ENCODE measurements at places on chromosomes 5 and 9.

GRCh38 chr5:39648085-39648847 is 223.5 kb upstream of the DAB2 start:
- DNase-seq = no peak

DNA sequence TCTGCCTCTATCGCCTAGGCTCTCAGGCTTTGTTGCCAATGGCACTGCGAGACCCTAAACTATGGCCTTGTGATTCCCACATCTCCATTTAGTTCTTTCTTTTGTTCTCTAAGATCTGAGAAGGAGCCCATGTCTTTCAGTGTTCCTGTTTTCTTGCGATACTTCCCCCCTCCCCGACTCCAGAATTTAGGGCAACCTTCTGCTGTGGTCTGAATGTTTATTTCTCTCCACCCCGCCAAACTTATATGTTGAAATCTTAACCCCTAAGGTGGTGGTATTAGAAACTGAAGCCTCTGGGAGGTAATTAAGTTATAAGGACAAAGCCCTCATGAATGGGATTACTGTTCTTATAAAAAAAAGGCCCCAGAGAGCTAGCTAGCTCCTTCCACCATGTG is 6.4 kb downstream of the TMC1 start:
- DNase-seq = no peak

DNA sequence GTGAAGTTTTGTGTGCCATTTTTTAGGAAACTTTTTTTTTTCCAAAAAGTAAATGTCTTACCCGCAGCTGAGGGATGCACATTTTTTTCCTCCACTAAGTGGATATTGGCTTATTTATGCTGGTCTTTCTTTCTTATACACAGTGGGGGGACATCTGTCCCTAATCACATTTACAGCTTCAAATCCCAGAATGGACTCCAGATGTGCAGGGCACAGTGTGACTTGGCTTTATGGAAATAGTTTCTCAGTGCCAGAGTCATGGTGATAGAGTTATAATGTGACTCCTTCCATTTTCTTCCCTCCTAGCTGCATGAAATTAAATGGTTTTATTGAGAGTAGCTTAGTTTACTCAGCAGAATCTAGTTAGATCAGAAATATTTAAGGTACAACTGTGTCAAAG is 66.5 kb downstream of the SV2C start:
- DNase-seq = no peak

- no peak for DNase-seq
Measured at GRCh38 chr5:82984786-82985735, 92.1 kb downstream of the TMEM167A start.

DNA sequence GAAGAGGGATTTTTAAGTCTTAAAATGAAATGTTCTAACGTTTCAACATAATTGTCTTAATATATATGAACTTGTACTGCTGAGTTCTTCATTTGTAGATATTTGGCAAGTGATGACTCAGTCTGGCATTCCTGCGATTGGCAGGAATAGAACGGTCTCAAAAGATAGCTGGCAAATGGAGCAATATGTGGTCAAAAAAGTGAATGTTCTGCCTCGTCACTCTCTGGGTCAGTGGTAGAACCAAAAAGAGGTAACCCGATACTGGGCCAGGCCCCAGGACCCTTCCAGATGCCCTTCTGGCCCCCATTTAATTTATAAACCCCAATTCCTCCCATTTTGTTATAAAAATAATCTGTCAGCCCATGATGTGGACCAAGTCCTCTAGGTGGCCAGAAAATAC is 39.2 kb downstream of the ZNF366 start:
- peak; percentile 52 for DNase-seq

DNA sequence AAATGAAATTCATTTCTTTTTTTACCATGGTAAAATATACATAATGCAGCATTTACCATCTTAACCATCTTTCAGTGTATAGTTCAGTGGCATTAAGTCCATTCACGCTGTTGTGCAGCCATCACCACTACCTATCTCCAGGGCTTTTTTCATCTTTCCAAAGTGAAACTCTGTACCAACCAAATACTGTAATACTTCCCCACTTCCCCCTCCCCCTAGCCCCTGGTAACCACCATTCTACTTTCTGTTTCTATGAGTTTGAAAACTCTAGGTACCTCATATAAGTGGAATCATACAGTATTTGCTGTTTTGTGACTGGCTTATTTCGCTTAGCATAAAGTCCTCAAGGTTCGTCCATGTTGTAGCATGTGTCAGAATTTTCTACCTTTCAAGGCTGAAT is 23.4 kb downstream of the SPAAR start:
- DNase-seq = no peak

DNA sequence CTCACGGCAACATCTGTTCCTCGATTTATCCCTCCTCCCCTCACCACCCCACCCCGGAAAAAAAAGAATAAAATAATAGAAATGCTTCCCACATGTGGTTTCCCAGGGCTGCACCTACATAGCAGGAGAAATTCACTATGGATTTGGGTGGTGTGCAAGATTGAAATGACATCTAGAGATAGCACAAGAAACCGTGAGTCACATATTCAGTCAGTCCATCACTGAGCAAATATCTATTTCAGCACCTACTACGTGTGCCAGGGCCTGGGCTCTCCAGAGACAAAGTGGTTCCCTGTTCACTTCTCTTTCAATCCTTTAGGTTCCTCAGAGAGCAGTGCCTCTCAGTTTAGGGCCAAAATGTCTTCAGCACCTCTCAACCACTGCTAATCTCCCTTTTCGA is 45.0 kb upstream of the TTC1 start:
- DNase-seq = no peak

DNA sequence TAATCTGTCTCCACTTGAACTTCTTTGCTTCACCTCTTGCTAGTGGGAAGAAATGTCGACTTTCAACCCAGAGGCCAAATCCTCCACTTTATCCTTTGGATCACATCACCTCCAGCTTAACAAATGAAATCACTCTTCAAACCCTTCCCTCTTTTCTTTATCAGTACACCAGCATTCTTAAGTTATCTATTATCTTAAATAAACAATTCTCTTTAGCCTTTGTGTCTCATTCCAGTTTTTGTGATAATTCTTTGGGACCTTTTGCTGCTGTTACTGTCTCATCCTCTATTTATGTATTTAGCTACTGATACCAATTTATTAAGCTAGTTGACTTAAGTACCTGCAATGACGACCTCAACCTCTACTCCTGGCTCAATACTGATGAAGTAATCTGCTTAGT is 28.1 kb upstream of the FBN2 start:
- no peak for DNase-seq

DNA sequence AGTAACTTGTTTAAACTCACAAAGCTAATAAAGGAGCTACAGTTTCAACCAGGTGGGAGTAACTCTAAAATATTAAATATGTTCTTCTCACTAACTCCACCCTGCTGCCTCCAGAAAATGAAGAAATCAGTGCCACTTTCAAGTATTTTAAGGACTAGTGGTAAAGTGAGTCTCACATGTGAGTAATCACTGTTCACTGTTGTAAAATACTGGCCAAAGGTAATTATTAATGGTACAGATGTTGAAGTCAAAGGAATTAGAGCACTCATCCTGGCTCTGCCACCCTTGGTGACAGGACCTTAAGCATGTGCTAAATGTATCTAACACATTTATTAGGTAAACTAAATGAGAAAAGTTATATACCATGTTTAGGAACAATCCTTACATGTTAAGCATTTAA is 430.7 kb downstream of the BRINP1 start:
- no peak for DNase-seq

DNA sequence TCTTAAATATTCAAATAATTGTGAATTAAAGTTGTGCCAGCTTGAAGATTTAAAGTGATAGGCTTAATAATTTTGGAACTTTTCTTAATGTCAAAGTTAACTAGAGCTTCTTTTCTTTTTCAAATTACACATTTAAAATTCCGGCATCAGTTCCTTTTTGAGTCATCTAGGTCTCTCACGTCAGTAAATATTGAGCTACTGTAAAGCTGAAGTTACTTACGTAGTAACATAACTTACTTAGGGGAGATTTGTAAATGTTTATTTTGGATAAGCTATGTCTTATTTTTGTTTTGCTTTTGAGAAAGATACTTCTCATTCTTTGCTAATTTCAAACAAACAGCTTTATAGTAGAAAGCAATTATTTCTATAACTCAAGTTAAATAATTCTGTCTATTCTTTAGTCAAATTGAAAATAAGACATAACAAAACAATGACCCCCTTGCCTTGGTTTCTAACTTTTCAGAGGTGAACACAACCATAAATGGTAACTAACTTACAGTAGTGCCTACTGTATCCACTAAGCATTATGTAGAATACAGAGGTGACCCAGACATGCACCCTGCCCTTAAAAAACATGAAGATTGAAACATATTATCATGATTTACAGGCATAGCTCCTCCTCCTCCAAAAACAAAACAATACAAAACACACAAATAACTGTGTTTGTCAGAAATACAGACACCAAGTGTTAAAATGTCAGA is 29.8 kb downstream of the CD274 start:
- no peak for DNase-seq

DNA sequence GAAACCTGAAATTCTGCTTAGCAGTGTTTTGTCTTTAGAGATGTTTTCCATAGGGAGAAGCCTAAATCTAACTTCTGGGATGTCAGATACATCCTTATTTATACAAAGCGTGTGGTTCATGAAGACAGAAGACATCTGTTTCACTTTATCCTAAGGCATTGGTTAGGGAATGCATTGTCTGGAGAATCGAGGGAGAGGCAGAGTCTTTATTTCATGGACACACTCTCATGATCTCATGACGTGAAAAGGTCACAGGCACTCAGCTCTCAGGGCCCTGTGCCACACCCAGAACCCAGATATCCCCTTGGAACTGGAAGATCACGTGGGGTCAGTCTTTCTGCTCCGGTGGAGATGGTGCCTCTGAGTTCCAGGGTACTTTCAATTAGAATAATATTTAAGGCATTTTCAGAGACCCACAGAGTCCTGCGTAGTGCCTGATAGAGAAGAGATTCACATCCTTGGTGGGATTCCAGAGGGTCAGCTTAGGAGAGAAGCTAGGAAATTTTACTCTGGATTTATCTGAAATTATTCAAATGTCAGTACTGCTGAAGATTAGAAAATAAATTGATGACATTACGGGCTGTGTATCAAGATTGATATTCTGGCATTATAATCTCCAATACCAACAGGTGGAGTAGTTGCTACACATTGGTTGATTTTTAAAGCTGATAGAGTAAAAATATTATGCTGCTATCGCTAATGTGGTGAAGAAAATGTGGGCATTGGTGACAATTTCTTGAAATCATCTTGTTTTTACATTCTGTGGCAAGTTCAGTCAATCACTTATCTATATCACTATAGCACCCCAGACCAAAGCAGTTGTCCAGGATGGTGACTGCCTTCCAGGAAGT is 378.3 kb downstream of the MTRR start:
- DNase-seq = no peak

DNA sequence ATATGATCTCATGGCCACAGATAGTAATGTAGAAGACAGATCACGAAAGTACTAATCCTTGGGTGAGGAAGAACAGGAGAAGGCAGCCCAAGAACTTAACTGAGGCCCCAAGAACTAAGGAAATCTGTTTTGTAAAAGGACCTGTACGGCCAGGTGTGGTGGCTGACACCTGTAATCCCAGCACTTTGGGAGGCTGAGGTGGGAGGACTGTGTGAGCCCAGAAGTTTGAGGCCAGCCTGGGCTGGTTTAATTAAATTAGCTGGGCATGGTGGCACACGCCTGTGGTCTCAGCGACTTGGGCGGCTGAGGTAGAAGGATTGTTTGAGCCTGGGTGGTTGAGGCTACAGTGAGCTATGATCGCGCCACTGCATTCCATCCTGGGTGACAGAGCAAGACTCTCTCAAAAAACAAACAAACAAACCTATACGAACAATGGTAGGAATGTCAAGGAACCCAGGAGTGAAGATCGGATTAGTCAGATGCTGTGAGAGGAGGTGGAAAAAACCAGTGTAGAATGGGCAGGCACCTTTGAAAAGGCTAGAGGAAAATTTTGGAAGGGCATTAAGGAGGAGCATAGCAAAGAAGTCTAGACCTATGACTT is 283.8 kb upstream of the DMRT1 start:
- DNase-seq = no peak

- DNase-seq = no peak
Measured at GRCh38 chr9:134339183-134339806, 13.0 kb downstream of the RXRA start.

GRCh38 chr9:3795556-3795955 is 269.8 kb upstream of the RFX3 start:
- no peak for DNase-seq

DNA sequence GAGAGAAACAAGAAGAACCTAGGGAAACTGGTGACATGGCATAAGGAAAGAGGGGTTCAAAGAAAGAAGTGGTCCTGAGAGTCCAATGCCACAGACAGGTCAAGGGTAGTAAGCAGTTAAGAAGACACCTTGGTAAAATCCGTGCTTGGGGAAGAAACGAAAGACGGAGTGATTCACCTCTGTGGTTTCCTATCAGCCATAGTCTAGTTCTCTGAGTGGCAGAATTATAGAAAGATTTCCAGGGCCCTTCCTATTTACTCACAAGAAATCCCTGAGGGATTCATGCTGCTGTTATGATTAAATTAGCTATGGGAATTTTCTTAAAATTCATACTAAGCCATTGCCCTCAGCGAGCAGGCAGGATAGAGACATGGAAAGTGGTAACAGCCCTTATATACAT is 31.7 kb downstream of the IL33 start:
- DNase-seq = no peak

GRCh38 chr5:10676946-10677345 is 84.1 kb downstream of the DAP start:
- DNase-seq = no peak

DNA sequence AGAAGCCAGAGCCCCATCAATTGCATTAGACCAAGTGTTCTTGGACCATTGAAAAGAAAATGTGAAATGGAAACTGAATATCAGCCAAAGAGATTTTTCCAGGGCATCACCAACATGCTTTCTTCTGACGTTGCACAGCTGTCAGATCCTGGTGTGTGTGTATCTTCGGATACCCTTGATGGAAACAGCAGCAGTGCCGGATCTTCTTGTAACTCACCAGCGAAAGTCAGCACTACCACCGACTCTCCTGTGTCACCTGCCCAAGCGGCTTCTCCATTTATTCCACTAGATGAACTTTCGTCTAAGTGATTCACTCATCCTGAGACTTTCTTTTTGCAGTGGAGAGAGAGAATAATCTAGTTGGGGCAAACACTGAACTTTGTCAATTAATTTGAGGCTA is 75.7 kb downstream of the PIP5K1B start:
- DNase-seq = no peak

GRCh38 chr9:99964336-99964735 is 57.9 kb downstream of the STX17 start:
- no peak for DNase-seq

Measured in AG08396 (cell line).